NCI-H1694 treated with DMSO at 0.1 percent for 48 hours (cell line): ENCODE measurements at places on chromosomes 4 and X.
A peak's percentile ranks its signal among the peaks of the same experiment; 100 is the strongest.

GRCh38 chr4:1523907-1524636 lies 117.8 kb upstream of the NKX1-1 start:
- no peak for DNase-seq

DNA sequence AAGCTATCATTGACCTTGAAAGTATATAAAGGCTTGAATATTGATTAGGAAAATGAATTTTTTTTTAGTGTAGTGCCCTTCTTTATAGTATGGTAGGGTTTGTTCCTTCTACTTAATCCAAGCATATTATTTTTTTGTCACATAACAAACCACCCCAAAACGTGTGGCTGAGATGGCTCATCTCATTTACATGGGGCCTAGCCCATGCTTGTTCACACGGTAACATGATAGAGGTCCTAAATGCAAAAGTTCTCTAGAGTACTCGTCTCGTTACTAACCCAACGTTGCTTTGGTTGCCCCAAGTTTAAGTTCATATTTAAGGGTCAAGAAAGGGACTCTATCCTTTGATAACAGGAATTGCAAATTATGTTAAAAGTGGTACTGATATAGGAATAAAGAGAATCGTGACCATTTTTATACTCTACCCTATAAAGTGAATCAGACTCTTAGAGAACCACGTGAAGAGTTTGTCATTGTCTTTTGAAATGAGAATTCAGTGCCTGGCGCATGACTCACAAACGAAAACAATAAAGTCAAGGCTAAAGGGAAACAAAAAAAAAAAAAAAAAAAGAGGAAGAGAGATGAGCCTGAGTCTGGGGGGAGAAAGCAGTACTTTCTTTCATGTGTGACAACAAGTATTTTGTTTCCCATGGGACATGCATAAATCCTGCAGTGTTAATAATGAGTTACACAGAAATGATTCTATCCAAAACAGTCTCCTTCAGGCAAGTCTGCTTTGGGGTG lies 402.8 kb upstream of the NWD2 start:
- DNase-seq: no peak

- no peak for DNase-seq
Measured at GRCh38 chr4:96003951-96004740, 164.3 kb downstream of the PDHA2 start.

- DNase-seq: no peak
Measured at GRCh38 chr4:174204164-174204831, 79.2 kb downstream of the FBXO8 start.

- no peak for DNase-seq
Measured at GRCh38 chr4:78414116-78414515, 137.5 kb upstream of the ANXA3 start.

DNA sequence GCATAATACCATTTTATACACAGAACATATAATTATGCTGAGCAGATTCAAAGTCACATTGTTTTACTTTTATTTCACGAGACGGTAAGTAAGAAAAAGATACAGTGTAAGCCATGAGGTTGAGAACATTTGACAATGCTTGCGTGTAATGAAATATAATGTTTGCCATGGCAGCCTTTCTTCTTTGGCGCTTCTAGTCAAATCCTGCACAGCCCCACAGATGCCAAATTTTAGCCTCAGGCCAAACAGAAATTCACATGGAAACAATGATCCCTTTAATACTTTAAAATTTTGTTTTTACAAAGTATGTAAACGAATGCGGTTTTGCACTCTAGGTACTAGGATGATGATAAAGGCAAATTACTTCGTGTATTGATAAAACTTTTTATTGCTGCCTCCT lies 502.7 kb upstream of the SMIM31 start:
- no peak for DNase-seq

DNA sequence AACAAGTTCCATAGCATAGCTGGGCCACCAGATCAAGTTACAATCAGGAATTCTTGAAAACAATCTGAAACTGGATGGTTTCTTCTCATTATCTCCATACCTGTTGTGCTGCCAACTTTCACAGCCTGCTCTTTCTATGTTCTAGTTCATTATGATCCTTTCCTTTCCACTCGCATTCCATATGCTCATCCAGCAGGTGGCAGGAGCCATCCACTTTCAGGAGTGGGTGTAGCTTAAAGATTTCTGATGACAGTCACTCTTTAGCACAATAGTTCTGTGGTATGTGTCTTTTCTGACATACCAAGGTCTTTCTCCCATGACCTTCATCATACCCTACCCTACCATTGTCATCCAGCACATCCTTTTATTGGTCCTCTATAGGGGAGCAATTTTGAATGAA lies 46.4 kb downstream of the PAGE2 start:
- peak; percentile 11 for DNase-seq

- peak; percentile 35 for DNase-seq
Measured at GRCh38 chr4:16026160-16026761, 57.6 kb downstream of the PROM1 start.

DNA sequence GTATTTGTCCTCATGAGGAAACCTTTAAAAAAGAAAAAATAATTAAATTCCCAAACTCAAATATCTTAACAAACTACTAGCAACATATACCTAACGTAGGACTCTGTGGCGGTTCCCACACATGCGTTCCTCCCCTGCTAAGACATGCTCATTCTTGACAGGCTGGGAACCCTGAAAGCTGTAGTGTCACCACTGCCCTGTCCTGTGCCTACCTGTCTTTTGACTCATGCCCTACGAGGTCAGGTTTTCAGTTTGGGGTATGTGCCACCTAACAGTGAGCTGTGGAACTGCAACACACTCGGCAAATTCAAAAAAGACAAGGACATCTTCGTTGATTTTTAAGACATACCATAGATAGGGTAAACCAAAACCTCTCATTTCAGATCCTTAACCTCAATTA lies 17.8 kb downstream of the IDS start:
- DNase-seq: peak; percentile 9

DNA sequence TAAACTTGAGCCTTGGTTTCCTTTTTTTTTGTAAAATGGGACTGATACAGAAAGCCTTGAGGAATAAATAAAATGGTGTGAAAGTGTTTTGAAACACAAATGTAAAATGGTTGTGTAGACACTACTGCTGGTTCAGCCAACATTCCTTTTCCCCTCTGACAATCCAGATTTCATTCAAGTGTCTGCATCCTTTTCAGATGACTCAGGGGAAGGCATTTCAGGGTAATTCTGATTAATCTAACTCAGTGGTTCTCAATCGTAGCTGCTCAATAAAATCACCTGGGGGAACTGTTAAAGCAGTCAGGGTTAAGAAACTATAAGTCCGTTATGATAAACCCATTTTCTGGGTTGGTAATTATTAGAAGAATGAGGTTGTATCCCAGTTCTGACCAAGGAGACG lies 4.6 kb downstream of the ARHGAP10 start:
- no peak for DNase-seq

- DNase-seq: peak; percentile 4
Measured at GRCh38 chr4:5710961-5711478, at the start of gene EVC. TSS of gene EVC (plus strand) at chr4:5711201. CDS start at chr4:5711381, 180 bp downstream.

GRCh38 chrX:69562904-69563578 lies 52.9 kb upstream of the EDA start:
- DNase-seq: no peak

DNA sequence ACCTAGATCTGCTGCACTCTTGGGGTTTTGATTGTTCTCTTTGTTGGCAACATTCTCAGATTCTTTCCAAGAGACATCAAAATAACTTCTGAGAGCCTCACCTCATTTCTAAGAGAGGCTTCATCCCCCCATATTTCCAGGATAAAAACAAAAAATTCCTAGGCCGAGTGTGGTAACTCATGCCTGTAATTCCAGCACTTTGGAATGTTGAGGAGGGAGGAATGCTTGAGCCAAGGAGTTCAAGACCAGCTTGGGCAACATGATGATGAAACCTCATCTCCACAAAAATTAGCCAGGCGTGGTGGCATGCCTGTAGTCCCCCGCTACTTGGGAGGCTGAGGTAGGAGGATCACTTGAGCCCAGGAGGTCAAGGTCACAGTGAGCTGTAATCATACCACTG lies 477.0 kb downstream of the INPP4B start:
- DNase-seq: no peak

- no peak for DNase-seq
Measured at GRCh38 chrX:132786217-132786616, 172.2 kb downstream of the HS6ST2 start.
